ENCODE measurements at places on chromosomes 6 and 20. TPM values are rescaled to one million over a fixed set of nuclear protein-coding genes. Genes with fewer than 3 reads are reported as not detected.

SAMD5 gene
- total RNA-seq, result 9.7 TPM

DSP gene
- total RNA-seq, result 1,238 TPM

TRERF1 gene
- total RNA-seq, result 13.8 TPM

RHAG gene
- not detected for total RNA-seq

CTAGE9 gene
- total RNA-seq, result not detected

SEMG1 gene
- total RNA-seq, result not detected

LAMA5 gene
- total RNA-seq, result 127 TPM

EGFL8 gene
- 15.1 TPM for total RNA-seq

KIF25 gene
- total RNA-seq, result 0.26 TPM

LCA5 gene
- total RNA-seq, result 1.2 TPM

FAM83D gene
- total RNA-seq, result 67.8 TPM

RIPPLY2 gene
- total RNA-seq, result not detected

PSMG4 gene
- total RNA-seq, result 15.5 TPM

BPIFA1 gene
- total RNA-seq, result not detected

TMEM181 gene
- 10.5 TPM for total RNA-seq

SPDEF gene
- total RNA-seq, result not detected

ABT1 gene
- 16.1 TPM for total RNA-seq

PI3 gene
- total RNA-seq, result 1,038 TPM

SLC22A1 gene
- total RNA-seq, result 0.35 TPM

RIPK1 gene
- total RNA-seq, result 17.8 TPM

PLEKHG1 gene
- 36.0 TPM for total RNA-seq

EPPIN gene
- total RNA-seq, result not detected

DNMT3B gene
- 0.44 TPM for total RNA-seq

RXRB gene
- 13.9 TPM for total RNA-seq

MLN gene
- not detected for total RNA-seq

MCHR2 gene
- total RNA-seq, result not detected

LPIN3 gene
- total RNA-seq, result 38.6 TPM

RWDD2A gene
- 0.80 TPM for total RNA-seq

SLCO4A1 gene
- 22.1 TPM for total RNA-seq

CTNNBL1 gene
- total RNA-seq, result 15.3 TPM

RAMACL gene
- total RNA-seq, result 0.99 TPM

SEL1L2 gene
- total RNA-seq, result not detected

TUBB1 gene
- total RNA-seq, result 0.19 TPM

OXT gene
- total RNA-seq, result not detected

HFE gene
- 5.0 TPM for total RNA-seq

PLG gene
- total RNA-seq, result not detected

MPC1 gene
- 62.1 TPM for total RNA-seq

BHLHE23 gene
- not detected for total RNA-seq

ME1 gene
- 58.6 TPM for total RNA-seq

GJA1 gene
- total RNA-seq, result 73.1 TPM

SRMS gene
- total RNA-seq, result not detected

SPATA25 gene
- total RNA-seq, result 1.1 TPM

RIOK1 gene
- total RNA-seq, result 27.0 TPM

BTN1A1 gene
- total RNA-seq, result not detected

HECA gene
- total RNA-seq, result 40.2 TPM

RUNX2 gene
- 2.4 TPM for total RNA-seq

FAM210B gene
- 17.7 TPM for total RNA-seq

IL17A gene
- total RNA-seq, result not detected

SPAG4 gene
- 4.2 TPM for total RNA-seq

PLA2G7 gene
- 0.19 TPM for total RNA-seq

CENPQ gene
- 5.0 TPM for total RNA-seq

SLC25A27 gene
- total RNA-seq, result 6.9 TPM

KIF13A gene
- total RNA-seq, result 25.7 TPM

COL20A1 gene
- not detected for total RNA-seq

VGLL2 gene
- not detected for total RNA-seq

TOMM34 gene
- 16.6 TPM for total RNA-seq

HSPA1L gene
- total RNA-seq, result 0.97 TPM

ANKRD66 gene
- total RNA-seq, result not detected

Data from esophagus squamous epithelium (tissue), 5 donors.